ENCODE measurements at places on chromosomes 13 and 19.
A peak's percentile ranks its signal among the peaks of the same experiment; 100 is the strongest.

- DNase-seq = no peak
Observed at GRCh38 chr13:35747594-35747993, 271.1 kb upstream of the MAB21L1 start.

- no peak for DNase-seq
Observed at GRCh38 chr13:87903553-87903952, 232.4 kb downstream of the SLITRK5 start.

DNA sequence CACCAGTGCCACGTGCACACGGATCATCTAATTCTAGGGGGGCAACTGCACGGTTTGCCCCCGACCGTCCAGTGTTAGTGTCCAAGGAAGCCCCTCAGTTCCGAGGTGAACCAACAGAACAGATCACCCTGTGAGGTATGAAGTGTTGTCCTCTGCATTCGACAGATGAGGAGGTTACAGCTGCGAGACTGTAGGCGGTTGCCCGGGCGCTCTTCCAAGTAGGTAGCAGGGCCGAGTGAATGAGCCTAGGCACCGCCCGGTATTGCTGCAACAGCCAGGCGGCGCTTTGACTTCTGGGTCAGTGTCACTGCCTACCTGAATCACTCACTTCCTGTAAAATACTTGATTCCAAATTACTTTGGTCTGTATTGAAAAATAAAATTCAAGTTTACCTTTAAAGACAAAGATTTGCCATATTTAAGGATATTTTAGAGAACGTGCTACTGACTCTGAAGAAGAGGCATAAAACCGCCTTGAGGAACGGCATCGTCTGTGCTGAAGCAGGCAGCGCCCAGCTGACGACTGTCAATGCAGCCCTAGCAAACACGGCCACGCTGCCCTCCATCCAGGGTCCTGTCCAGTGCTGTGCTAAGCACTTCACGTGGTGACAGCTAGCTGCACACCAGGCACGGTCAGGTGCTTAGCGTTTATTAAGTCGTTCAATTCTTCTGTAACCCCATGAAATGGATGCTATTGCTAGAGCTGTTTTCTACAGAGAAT lies 19.3 kb upstream of the RASA3 start:
- DNase-seq = no peak

GRCh38 chr13:76860706-76861105 lies 25.5 kb downstream of the KCTD12 start:
- no peak for DNase-seq

GRCh38 chr19:32842061-32842460 lies 27.5 kb downstream of the SLC7A9 start:
- no peak for DNase-seq

GRCh38 chr13:18959229-18959628 lies 222.4 kb downstream of the TUBA3C start:
- no peak for DNase-seq

- DNase-seq = no peak
Observed at GRCh38 chr13:38223089-38223488, 126.6 kb upstream of the UFM1 start.

GRCh38 chr13:26718872-26719271 lies 41.7 kb downstream of the GPR12 start:
- no peak for DNase-seq

DNA sequence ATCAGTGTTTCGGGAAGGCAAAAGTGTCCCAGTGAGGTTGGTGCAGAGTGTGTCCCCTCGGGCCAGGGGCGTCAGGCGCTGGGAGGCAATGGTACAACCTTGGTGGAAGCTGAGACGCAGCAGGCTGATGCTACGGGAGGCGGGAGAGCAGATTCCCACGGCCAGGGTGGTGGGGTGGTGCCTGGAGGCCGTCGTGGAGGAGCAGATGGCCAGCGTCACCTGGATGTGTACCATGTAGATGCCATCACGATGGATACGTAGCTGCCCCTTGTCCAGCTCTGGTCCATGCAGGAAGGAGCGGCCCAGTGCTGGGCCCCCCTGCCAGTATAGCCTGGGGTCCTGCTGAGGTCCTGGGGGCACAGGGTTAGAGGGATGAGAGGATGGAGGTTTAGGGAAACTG lies 4.9 kb downstream of the CD70 start:
- DNase-seq = no peak

DNA sequence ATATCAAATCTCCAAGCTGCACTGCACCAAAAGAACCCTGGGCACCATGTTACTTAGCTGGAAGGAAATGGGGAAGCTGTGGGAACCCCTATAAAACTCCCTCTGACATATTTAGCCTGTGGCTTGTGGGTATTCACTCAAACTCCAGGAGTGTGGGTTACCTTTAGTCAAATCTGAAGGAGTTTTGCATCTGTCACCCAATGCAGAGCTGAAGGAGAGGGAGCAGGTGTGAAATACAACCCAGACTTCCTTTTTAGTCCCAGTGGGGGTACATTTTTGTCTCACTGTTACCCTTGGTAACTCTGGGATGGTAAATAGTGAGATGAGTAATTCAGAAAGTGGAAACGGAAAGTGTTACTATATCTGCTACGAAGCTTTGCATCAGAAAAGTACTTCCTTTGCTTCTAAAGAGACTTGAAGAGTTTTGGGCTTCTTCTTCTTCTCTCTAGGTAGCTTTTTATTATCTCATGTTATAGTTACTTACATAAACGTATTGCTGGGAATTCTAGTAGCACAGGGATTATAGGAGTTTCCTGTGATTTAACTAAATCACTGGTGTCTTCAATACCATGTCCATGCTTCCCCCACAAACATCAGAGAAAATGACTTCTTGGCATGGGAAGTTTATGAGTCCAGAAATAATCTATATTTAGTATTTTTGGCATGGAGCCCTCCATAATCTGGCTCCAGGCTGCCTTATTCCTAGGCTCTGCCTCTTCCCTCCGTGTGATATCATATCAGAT lies 105.9 kb downstream of the AKAP11 start:
- no peak for DNase-seq

- DNase-seq = no peak
Observed at GRCh38 chr19:23991170-23991569, 76.5 kb downstream of the ZNF726 start.

DNA sequence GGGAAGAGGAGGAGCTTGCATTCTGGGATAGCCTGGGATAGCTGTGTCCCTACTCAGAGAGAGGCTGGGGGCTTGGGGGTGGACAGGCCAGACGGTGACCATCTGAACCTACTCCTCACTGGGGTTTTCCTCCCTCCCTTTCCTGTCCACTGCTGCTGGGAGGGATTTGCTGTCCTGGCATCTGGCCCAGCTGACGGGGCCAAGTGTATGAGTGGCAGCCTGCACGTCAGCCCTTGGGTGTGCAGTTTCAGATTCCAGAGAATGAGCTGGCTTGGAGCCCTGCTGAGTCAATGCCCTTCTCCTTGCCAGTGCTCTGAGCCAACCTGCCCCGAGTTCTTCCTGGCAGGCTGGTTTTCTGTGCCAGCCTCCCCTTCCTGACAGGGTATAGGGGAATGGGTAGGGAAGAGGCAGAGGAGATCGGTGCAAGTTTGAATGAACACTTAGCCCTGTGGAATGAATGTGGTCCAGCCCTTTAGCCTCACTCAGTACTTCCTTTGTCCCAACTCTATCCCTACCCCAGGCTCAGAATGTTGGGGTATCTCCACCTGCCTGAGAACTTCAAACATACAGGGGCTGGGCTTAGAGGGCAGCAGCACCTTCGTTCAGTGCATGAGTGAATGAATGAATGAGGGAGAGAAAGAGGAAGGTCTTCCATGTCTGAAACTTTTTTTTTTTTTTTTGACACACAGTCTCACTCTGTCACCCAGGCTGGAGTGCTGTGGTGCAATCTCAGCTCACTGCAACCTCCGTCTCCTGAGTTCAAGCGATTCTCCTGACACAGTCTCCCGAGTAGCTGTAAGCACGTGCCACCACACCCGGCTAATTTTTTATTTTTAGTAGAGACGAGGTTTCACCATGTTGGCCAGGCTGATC lies 1.8 kb upstream of the ANGPTL4 start:
- DNase-seq = peak; percentile 59

DNA sequence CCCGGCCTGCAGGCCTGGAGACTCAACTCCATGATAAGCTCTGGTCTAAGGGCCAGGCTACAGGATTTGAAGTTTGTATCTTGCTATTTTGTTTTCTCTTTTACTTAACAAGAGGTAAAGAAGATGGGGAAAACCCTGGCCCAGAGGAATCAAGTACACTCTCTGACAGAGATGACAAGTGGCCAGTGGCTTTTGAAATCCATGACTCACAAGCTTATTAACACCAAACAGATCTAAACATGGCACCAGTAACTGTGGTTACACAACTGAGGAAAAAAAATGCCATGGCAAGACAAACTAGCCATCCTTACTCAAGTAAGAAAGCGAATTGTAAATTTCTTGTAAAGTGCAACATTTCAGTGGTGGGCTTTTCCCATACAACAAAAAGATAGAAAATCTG lies 72.6 kb upstream of the SERTM1 start:
- no peak for DNase-seq

GRCh38 chr13:75470676-75471075 lies 11.3 kb downstream of the TBC1D4 start:
- no peak for DNase-seq

DNA sequence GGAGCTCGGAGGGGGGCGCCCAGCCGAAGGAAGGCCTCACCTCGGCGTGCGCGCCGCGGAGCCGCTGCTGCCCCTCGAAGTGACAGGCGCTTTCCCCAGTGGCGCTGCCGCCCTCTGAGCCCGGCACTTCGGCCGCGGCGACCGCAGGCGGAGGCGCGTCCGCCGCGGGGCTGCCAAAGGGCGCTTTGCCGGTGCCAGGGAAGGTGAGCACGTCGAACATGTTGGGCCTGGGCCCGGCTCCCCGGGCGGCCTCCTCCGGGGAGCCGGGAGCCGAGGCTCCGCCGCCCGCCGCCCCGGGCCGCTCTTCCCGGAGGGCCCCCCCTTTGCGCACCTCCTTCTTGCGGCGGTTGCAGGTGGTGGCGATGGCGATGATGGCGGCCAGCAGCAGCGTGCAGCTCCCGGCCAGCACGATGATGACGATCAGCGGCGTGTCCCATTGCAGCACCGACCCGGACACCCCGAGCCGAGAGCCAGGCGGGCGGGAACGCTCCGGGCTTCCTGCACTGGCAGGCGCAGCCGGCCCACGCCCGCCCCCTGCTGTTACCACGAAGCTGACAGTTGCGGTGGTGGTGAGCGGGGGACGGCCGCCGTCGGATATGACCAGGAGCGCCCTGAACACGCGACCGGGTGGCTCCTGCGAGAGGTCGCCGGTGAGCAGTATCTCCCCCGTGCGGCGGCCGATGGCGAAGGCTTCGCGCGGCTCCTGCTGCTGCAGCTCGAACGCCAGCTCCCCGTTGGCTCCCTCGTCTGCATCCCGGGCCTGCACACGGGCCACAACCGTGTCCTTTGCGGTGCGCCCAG lies 2.5 kb downstream of the PCDH8 start:
- no peak for DNase-seq

DNA sequence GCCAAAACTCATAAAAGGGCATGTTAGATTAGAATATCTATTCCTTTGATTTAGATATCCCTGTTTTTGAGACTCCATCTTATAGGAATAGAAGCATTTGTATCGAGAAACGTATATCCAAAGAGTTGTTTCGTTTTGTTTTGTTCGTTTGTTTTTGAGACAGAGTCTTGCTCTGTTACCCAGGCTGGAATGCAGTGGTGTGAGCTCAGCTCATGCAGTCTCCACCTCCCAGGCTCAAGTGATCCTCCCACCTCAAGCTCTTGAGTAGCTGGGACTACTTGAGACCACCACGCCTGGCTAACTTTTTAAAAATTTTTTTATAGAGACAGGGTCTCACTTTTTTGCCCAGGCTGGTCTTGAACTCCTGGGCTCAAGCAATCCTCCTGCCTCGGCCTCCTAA lies 26.6 kb upstream of the ZMYM5 start:
- no peak for DNase-seq

- DNase-seq = no peak
Observed at GRCh38 chr13:44153496-44153895, 220.1 kb upstream of the SERP2 start.

GRCh38 chr19:46460055-46460454 lies 11.3 kb downstream of the PNMA8A start:
- no peak for DNase-seq

GRCh38 chr13:73142071-73142470 lies 83.3 kb downstream of the KLF5 start:
- DNase-seq = no peak

DNA sequence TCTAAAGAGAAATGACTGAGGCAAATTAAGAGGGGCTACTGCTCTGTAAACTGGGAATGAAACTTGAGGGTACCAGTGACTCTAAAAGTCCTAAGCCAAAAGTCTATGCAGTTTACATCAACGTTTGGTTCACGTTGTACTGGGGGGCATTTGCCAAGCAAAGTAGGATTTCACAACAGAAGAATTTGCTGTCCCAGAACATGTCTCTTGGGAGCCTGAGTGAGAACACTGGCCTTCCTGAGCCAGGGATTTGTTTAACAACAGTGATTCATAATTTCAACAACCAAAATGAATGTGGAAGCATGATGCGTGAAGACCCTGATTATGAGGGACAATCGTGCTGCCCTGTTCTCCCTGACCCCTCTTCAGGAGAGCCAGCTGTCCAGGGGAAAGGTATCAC lies 178.0 kb downstream of the OXGR1 start:
- DNase-seq = no peak

- no peak for DNase-seq
Observed at GRCh38 chr19:1288833-1289685, 3.4 kb downstream of the EFNA2 start.

GRCh38 chr13:25827831-25828465 lies 223.9 kb downstream of the SHISA2 start:
- no peak for DNase-seq

DNA sequence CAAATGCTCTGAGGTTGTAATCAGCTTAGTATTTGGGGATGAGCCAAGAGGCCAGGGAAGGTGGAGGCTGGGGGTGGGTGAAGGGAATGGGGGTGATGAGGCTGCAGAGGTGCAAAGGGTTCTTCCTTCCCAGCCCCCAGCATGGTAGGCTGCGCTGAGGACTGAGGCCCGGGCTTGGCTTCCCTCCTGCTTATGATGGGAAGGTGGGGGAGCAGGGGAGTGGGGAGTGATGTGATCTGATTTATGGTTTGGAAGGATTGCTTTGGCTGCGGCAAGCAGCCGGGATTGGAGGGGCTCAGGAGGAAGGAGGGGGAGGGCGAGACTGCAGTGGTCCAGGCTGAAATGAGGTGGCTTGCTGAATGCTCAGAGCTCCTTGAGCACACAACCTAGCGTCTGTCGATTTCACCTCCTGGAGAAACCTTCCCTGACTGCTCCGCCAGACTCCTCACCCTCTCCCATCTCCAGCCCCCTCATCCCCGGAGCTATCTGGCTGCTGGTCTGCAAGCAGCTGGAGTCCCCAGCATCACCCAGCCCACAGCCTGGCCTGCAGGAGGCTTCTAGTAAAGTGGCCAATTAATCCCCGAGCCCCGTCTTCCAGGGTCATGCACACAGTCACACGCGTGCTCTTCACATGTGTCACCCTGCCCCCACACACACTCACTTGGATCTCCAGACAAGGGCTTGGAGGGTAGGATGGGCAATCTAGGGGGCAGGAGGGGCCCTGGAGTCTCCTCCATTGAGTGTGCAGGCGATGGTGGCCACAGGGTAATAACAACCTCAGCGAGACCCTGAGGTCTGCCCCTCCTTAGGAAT lies 757 bp upstream of the CLEC11A start:
- no peak for DNase-seq

DNA sequence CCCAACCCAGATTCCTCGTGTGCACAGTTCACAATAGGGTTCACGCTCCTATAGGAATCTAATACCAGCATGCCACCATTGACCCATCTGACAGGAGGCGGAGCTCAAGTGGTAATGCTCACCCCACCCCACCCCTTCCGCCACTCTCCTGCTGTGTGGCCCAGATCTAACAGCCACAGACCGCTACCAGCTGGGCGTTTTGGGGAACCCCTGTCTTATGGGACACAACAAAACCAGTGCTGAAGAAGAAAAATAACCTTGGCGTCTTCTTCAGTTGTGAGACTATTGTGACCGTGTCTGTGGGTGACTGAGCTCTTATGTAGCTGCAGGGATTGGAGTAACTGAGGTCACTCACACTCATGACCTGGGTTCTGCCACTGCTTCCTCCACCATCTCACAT lies 5.2 kb upstream of the OR10H1 start:
- DNase-seq = no peak

Measured in hypothalamus (tissue), 51 donors.